ENCODE measurements at places on chromosomes 5 and 9. TPM values are rescaled to one million over a fixed set of nuclear protein-coding genes. Genes with fewer than 3 reads are reported as not detected.

DNA sequence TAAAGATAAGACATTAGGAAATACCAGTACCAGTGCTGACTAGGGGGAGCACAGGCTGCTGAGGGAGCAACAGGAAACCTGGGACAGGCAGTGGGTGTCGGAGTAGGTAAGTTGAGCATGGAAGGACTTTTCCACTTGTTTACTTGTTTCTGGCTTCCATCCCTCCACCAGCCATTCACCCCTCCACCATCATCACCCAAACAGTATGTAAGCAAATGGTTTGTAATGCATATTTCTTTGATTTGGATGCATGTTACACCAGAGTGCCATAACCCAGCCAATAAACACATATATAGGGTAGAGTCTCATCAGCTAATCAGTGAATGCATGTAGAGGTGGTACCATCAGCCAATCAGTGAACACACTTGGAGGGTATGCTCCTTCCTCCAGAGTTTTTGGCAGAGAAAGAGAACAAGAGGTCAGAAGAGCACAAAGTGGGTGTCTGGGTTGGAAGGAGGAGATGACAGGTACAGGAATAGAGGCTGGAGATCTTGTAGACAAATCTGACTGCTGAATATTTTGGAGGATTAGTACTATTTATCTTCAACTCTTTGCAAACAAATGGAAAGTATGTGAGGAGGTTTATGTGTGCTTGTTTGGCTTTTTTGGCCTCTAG, 37.7 kb upstream of the PDE8B start:
- no peak for DNase-seq

ORM2 gene
- total RNA-seq = not detected

DNA sequence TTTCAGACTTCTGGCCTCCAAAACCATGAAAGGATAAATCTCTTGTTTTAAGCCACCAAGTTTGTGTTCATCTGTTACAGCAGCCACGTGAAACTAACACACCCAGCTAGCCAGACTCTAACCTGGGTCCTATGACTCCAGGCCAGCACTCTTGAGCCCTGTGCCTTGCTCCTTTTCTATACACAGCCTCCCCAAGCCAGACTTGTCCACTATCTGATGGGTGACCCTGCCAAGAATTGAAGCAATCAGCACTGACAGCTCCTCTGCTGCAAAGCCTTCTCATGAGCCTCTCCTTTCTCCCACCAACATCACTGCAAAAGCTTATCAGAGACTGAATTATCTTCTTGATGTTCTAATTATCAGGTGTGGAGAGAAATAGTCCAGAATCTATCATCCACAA, 41.4 kb downstream of the SIL1 start:
- no peak for DNase-seq

GRCh38 chr9:110178281-110178680, 29.7 kb downstream of the C9orf152 start:
- no peak for DNase-seq

DNA sequence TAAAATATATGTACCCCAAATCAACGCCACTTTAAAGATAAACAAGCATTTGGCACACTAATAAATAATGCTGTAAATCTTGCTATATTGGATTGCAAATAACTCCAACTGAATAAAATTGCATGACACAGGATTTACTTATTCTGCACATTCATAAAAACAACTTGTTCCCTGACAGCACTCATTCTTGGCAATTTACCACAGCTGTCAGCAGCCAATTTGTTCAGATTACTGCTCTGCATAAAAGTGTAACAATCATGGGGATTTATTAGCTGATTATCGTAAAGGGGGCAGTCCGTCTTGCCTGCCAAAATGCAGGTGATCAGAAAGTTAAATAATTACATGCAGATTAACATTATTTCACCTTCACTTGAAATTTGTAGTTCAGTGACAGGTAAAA, 285.3 kb downstream of the SLF1 start:
- no peak for DNase-seq

GRCh38 chr9:100673249-100673648, 95.4 kb downstream of the CAVIN4 start:
- no peak for DNase-seq

COL23A1 gene
- total RNA-seq = 22.5 TPM

- DNase-seq = no peak
Observed at GRCh38 chr9:87970602-87971001, 3.7 kb downstream of the CDK20 start.

PDCD1LG2 gene
- 3.3 TPM for total RNA-seq

PTGDS gene
- total RNA-seq = 6,282 TPM

DNA sequence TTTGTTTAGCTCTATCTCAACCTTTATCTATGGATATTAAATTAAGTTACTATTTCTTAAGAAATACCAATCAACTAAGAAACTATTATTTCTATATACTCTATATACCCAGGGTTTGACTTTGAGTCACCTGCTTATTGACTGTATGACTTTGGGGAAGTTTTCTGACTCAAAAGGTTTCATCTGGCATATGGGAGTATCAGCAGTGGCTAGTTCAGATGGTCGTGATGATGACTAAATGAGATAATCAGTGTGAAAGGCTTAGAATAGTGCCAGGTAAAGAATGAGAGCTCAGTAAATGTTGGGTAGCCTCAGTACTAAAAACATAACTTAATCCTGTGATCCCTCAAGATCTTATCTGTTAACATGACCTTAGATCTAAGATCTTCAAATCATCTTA, 179.7 kb upstream of the ISL1 start:
- DNase-seq = no peak

- DNase-seq = no peak
Observed at GRCh38 chr5:132787076-132787475, 10.0 kb upstream of the SEPTIN8 start.

DNA sequence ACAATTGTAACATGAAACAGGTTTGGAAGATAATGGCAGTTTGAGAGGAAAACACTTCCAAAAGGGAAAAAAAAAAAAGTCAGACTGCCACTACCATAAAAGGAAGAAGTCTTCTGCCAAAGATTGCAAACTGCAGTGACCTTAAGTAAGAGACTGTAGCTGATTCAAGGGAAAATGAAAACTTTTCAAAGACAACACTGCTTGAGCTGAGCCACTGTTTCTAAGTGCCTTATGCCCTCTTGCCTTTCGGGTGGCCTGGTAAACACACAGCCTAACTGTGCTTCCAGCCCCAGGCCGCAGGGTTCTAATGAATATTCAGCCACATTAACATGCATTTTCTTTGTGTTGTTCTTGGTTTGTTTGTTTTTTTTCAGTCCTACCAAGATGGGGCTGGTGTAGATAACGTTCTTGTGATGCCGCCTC, 354.6 kb downstream of the BNC2 start:
- DNase-seq = no peak

GRCh38 chr9:4740388-4740637, 689 bp downstream of the AK3 start:
- no peak for DNase-seq

DNA sequence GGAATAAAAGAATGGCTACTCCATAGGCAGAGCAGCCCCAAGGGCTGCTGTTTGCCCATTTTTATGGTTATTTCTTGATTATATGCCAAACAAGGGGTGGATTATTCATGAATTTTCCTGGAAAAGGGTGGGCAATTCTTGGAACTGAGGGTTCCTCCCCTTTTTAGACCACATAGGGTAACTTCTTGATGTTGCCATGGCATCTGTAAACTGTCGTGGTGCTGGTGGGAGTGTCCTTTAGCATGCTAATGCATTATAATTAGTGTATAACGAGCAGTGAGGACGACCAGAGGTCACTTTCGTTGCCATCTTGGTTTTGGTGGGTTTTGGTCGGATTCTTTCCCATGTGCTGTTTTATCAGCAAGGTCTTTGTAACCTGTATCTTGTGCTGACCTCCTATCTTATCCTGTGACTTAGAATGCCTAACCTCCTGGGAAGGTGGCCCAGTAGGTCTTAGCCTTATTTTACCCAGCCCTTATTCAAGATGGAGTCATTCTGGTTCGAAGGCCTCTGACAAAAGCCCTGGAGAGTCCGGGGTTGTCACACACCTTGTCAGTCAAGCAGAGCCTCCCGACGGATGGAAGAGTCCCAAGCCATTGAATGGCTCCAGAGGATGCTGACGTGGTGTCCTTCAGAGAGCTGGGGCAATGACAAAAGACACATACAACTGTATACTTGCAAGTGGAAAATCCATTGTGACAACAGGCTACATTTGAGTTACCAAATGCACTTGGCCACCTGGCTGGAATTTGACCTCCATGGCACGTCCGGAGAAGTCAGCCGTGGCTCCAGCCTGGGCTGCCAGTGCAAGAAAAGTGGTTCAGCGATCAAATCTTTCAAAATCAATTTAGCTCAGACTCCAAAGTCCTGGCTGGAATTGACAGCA, 67.1 kb upstream of the CLINT1 start:
- no peak for DNase-seq

CCDC171 gene
- 1.6 TPM for total RNA-seq

PCYOX1L gene
- 2.7 TPM for total RNA-seq

DNA sequence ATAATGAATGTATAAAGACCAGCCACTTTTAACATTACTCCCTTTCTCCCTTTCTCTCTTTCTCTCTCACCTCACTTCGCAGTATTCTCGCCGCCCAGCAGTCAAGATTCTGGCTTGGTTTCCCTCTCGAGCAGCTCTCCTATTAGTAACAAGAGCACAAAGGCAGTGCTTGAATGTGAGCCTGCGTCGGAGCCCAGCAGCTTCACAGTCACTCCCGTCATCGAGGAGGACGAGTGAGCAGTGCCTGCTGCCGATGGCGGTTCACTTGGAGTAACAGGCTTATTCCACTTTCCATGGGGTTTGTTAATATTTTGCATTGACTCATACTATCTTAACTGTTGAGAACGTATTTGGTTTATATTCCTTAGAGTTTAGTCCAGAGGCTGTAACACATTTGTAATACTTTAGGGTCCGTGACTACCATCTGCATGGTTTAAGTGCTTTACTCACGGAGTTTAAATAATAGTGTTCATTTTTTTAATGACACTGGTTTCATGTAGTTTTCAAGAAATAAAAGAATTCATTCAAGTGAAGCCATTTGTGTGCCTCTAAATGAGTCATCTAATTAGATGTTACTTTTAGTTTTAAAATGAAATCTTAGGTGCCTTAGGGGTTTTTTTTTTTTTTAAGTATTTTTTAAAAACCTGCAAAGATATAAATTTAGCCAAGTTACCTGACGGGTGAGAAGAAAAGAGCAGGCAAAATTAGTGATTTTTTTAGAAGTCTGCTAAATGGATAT, 8.4 kb upstream of the DMRT3 start:
- no peak for DNase-seq

GRCh38 chr9:2181792-2182191, 166.6 kb downstream of the SMARCA2 start:
- peak; percentile 45 for DNase-seq

DNA sequence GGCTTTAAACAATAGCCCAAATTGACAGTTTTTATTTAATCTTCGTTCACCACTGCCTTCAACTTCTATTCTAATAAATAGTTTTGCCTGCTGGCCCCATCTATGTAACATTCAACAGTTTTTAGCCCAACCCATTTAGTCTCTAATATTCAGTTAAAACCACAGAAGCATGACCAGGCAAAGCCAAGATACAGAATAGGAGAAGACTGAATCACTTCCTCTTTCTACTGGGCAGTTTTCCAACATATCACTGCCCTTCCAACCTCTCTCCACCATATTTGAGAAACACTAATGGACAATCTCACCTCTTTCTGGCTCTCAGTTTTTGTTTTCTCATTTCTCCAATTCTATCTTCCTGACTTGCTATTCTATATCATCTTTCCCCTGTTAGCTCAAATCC, 352.9 kb downstream of the DNAH5 start:
- no peak for DNase-seq

DNA sequence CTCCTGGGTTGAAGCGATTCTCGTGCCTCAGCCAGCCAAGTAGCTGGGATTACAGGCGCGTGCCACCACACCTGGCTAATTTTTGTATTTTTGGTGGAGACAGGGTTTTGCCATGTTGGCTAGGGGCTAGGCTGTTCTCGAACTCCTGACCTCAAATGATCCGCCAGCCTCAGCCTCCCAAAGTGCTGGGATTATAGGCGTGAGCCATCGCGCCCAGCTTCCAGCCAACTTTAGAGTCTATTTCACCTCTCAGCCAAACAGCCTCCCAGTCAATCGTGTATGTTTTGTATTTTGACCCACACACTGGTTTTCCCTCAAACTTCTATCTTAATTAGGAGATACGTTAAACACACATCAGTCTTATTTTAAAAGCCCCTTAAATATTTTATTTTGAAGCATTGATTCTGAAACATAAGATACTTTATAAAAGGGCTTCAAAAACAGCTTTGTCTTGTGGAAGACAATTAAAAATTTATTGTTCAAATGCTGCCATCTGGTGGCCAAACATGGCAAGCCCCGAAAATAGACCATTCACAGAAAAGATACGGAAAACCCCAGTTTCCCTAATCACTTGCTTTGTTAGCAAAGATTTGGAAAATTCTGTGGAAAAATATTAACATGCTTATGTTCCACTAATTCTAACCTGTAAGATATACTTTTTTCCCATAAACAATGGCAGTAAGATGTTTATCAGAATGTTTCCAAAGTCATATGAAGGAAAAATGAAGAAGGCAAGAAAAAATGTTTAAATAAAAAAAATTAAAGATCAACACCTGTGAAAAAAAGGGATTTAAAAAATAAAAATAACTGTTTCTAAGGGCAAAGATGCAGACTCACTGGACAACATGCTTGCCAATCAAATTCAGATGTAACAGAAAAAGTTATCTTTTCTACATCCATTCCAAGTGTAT, 33.1 kb downstream of the APTX start:
- DNase-seq = no peak

- DNase-seq = no peak
Observed at GRCh38 chr5:131266370-131267060, 2.7 kb downstream of the CDC42SE2 start.

GRXCR2 gene
- total RNA-seq = 5.5 TPM

- DNase-seq = no peak
Observed at GRCh38 chr9:123081824-123082223, 48.4 kb downstream of the GPR21 start.

GRCh38 chr5:94329115-94329514, 289.3 kb downstream of the KIAA0825 start:
- DNase-seq = no peak

- DNase-seq = no peak
Observed at GRCh38 chr9:9612755-9613154, 1000.0 kb downstream of the PTPRD start.

GRCh38 chr5:2563046-2563445, 188.4 kb downstream of the IRX2 start:
- no peak for DNase-seq
